ENCODE measurements at places on chromosomes 13 and 19. TPM values are rescaled to one million over a fixed set of nuclear protein-coding genes. Genes with fewer than 3 reads are reported as not detected.

DNA sequence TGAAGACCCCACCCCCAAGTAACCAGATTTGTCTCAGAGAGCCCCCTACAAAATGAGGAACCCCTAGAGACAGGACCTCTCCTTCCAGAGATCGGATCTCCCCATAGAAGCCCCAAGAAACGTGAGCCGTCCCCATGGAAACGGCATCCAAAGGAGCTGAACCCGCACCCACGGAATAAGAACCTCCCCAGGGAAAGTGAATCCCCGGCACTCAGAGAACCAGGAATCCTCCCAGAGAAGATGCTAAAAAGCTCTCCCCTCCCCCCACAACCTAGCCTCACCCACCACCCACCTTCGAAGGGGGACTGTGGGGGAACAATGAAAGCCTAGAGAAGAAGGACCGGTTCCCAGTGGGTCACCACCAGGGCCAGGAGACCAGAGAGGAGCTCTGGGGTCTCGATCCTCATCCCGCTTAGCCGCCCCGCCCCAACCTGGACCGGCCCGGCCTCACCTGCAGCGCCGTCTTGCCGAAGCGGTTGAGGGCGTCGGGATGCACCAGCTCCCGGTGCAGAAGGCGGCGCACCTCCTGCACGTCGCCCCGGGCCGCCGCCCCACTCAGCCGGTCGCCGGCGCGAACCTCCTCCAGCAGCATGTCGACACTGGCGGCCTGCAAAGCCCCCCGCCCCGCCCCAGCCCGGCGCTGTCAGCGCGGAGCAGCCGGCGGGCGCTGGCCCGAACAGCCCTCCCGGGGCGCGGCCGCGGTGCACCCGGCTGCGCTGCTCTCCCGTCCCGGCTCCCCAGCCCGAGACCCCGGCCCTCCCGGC is 535 bp downstream of the CDKN2D start:
- peak; percentile 87 for DNase-seq

GRCh38 chr13:66301006-66301405 is 929.1 kb downstream of the PCDH9 start:
- no peak for DNase-seq

GRCh38 chr19:7736148-7736547 is 4.2 kb upstream of the CLEC4G start:
- DNase-seq = no peak

DNA sequence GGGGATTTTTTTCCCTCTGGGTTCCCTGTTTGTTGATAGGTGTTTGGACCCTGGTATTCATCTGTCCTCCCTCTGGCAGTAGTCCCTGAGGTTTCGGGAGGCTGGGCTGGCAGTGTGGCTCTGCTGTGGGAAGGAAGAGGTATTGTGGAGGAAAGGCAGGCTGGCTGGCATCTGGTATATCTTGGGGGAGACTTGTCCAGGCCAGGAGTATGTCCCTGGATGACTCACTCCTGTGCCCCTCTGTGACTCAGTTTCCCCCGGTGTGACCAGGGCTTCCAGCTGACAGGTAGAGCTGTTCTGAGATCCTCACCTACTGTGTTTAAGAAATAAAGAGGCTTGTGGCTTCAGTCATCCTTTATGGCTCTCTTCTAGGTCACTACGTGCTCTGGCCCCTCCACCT is 14.2 kb upstream of the ZNF492 start:
- no peak for DNase-seq

- no peak for DNase-seq
Observed at GRCh38 chr13:101942535-101943157, 459.2 kb downstream of the FGF14 start.

DNA sequence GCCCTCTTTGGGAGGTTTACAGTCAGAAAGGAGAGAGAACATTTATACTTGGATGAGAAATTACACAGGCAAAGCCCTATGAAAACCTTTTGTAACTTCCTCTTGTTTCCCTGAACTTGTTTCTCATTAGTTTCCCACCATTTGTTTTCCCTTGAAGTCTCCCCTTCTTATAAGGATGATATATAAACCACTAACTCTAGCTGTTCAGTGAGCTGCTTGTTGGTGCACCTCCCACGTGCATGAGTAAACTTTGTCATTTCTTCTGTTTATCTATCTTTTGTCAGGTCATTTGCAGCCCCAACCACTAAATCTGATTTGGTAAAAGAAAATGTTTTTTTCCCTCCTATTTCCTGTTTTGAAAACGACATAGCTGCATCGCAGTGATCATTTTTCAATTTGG is 919.9 kb downstream of the SLITRK1 start:
- DNase-seq = no peak

DNA sequence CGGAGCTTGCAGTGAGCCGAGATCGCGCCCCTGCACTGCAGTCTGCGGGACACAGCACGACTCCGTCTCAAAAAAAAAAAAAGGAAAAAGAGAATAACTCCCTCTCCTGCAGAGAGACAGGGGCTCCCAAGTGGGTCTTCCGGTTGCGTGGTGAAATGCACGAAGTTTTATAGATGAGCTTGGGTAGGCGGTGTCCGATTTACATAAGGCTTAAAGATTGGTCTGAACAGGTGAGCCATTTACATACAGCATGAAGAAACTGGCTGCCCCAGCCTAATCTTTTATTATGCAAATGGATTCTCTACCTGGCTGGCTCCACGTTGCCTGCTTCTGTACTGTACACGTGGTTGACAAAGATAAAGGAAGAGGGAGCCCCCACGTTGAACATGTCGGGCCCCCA is 19.5 kb downstream of the ADGRE2 start:
- DNase-seq = no peak

GRCh38 chr19:29371251-29372090 is 154.3 kb upstream of the VSTM2B start:
- no peak for DNase-seq

DNA sequence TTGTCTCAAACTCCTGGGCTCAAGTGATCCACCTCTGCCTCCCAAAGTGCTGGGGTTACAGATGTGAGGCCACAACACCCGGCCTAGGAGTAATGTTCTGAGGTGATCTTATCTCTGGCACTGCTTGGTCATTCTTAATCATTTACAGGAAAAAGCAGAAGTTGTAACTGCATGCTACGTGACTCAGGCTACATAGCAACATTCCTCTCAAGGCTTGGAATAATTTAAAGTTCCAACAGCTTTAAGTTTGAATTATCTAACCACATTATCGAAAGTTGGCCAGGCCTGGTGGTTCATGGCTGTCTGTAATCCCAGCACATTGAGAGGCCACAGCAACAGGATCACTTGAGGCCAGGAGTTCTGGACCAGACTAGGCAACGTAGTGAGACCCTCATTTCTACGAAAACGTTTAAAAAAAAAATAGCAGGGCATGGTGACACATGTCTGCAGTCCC is 3.9 kb upstream of the B9D2 start:
- DNase-seq = no peak

GRCh38 chr13:46515803-46516202 is 37.2 kb upstream of the LRCH1 start:
- DNase-seq = no peak

- DNase-seq = no peak
Observed at GRCh38 chr19:9427941-9428340, 7.4 kb downstream of the ZNF266 start.

DNA sequence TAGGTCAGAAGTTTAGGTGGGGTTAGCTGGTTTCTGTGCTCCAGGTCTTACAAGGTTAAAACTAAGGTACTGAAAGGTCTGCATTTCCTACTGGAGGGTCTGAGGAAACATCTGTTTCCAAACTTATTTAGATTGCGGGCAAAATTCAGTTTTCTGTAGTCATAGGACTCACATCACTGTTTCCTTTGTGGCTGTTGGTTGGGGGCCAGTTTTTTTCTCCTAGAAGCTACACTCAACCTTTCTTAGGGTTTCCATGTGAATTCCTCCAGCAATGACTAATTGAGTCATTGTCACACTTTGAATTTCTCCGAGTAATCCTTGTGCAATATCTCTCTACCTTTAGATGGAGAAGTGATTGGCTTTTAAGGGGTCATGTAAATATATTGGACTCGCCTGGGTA is 773.4 kb upstream of the SLITRK1 start:
- no peak for DNase-seq

Gene AZU1
- not detected for total RNA-seq

Gene CABP5
- not detected for total RNA-seq

All from activated CD4-positive, alpha-beta T cell treated with anti-CD3 and anti-CD28 coated beads for 36 hours (primary cell).